HFF-Myc (cell line): ENCODE measurements at places on chromosomes 16 and 17.

GRCh38 chr17:64219571-64219970 lies 43.5 kb downstream of the TEX2 start:
- no peak for DNase-seq

- DNase-seq: no peak
Measured at GRCh38 chr17:51914577-51914976, 243.9 kb downstream of the CA10 start.

DNA sequence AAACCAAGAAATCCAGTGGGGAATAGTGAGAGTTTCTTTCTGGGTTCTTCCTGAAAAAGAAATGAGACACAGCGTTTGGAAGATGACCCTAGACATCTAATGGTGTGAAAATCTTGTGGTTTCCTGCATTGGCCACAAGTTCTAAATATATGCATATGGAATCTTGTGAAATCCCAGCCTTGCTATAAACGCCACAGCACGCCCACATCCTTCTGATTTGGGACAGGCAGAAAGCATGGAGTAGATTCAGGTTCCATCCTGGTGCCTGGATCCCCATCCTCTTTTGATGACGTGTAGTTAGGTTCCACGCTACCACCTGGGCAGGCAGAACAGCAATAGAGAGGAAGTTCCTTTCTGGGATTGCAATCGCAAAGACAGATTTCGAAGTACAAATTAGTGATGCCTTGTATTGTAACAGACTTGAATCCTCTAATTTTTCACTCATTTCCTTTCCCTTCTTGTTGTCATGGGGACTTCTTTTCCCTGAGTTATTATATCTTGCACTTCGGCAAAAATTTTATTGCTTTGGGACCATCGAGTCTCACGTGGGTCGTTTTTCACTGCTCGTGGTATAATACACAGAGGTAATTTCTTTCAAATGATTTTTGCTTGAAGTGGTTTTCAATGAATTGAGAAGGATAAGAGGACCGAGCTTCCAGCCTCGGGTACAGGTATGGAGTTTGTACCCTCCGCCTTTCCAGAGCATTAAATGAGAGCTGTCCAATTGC lies 37.6 kb downstream of the HS3ST4 start:
- no peak for DNase-seq

DNA sequence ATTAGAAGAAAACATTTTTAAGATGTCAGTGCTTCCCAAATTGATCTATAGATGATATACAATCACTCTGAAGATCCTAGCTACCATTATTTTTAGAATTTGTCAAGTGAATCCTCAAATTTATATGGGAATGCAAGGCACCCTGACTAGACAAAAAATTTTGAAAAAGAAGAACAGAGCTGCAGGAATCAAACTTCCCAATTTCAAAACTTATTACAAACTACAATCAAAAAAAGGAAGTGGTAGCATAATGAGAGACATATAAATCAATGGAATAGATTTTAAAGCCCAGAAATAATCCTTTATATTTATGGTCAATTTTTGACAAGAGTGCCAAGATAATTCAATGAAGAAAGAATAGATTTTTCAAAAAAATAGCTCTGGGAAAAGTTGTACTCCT lies 198.3 kb upstream of the KCNJ16 start:
- DNase-seq: no peak

GRCh38 chr17:8188263-8188839 lies 1.6 kb downstream of the BORCS6 start:
- DNase-seq: no peak

- peak; percentile 16 for DNase-seq
Measured at GRCh38 chr17:82931699-82932517, 92.1 kb upstream of the ZNF750 start.

DNA sequence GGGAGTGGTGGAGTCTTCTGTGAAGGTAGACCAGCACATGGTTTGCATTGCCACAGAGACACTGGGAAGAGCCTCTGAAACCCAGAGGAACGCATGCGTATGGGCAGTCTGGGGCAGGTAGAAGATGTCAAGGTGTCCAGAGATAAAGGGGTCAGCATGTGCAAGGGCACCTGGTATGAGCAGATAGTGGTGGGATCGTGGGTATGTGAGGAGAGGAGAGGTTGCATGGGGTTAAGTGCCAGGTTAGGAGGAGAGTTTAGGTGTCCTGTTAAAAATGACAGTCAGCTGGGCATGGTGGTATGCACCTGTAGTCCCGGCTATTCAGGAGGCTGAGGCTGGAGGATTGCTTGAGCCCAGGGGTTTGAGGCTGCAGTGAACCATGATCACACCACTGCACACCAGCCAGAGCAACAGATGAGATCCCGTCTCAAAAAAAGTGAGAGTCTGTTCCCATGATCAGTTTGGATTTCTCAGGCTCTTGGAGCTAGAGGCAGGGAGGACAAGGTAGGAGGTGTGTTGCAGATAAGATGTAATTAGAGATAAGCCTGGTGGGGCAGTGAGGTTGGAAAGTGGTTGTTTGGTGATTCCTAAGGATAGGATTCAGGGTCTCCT lies 3.0 kb downstream of the PYCARD start:
- no peak for DNase-seq

GRCh38 chr17:82287013-82287867 lies 13.7 kb upstream of the CSNK1D start:
- DNase-seq: no peak

GRCh38 chr16:2147378-2147777 lies 1.0 kb upstream of the RAB26 start:
- no peak for DNase-seq

- DNase-seq: no peak
Measured at GRCh38 chr16:88686439-88687253, at the start of gene SNAI3. SNAI3 (minus strand) TSS chr16:88686507; CDS start chr16:88686406, 101 bp downstream.

DNA sequence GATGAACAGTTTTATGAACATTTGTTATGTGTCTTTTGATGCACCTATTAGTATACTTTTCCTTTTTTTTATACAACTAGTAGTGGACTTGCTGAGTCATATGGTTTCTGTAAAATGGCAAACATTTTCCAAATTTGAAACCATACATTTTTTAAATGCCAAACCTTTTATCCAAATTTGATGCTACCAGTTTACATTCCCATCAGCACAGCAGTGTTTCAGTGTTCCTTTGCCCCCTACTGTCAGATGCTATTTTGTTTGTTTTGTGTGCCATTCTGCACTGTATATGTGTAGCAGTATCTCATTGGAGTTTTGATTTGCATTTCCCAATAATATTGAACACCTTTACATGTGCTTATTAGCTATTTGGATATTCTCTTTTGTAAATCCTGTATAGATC lies 219.4 kb downstream of the TANC2 start:
- no peak for DNase-seq

DNA sequence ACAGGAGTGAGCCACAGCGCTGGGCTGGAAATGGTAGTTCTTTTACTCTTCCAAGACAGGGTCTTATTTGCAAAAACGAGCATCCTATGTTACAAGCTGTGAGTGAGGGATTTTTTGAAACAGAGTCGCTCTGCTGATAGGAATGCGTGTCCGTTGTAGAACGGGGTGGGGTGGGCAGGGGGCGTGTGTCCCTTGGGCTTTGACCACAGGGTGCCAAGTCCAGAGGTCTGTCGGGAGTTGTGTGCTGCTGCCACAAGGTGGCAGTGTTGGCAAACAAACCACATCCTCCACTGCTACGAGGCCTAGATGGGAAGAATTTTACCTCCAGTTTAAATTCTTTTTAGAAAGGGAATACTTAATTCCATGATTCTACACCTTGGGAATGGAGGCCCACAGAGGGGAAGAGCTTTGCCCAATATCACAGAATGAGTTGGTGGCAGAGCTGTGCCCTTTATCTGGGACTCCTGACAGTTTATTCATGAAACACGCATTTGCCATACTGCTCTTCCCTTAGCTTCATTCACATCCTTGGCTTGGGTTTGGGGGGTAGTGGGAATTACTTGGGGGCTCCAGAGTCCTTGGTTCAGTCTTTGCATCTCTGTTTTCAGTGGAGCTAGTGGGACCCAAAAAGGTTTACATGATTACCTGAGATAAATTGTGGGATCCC lies 30.6 kb upstream of the ETV4 start:
- peak; percentile 70 for DNase-seq

GRCh38 chr17:45651145-45651709 lies 132.9 kb upstream of the CRHR1 start:
- no peak for DNase-seq

- DNase-seq: no peak
Measured at GRCh38 chr17:66655861-66656260, 179.1 kb upstream of the CACNG5 start.
